Stimulated activated CD4-positive, alpha-beta T cell treated with anti-CD3 and anti-CD28 coated beads, Interleukin-4, amount 100 ng/mL, for 1 hour (primary cell): ENCODE measurements at places on chromosomes 4 and X.

- DNase-seq = no peak
These were observed 7.8 kb downstream of the HMGB3 start for GRCh38 chrX:150990910-150991309.

DNA sequence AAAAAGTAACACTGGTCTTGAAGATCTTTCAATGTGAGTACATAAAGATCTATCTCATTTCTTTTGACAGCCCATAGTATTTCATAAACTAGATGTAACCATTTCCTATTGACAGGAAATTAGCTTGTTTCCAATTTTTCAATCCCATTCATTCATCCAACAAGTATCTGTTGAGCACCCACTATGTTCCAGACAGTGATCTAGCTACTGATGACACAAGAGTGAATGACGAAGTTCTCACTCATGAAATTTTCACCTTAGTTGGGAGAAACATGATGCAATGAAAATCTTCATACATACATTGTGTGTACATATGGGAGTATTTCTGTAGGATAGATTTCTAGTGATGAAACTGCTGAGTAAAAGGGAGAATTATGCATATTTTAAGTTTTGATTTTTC is 1.7 kb downstream of the CD38 start:
- DNase-seq = no peak

DNA sequence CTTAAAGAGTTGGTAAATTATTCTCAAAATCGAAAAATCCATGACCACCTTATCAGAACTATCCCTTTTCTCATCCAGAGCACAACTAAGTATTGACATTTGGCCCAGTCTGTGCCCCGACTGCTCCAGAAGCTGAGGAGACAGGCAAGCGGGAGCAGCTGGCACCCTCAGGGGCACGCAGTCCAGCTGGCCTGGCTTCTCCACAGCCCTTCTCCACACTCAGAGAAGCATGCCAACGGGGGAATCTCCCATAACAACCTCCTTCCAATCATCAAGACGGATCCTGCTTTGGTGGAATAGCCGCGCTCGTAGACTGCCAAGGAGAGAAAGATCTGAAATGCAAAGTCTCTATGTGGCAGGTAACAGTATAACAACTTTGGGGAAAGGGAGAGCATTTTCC is 85.4 kb downstream of the AFAP1 start:
- DNase-seq = no peak

- no peak for DNase-seq
These were observed 268.7 kb downstream of the NR3C2 start for GRCh38 chr4:148173397-148174017.

GRCh38 chr4:72564789-72565188 is 4.2 kb downstream of the ADAMTS3 start:
- DNase-seq = no peak

GRCh38 chr4:123481717-123482116 is 85.1 kb downstream of the SPRY1 start:
- no peak for DNase-seq

GRCh38 chr4:185651137-185651677 is 115.9 kb upstream of the PDLIM3 start:
- no peak for DNase-seq

- no peak for DNase-seq
These were observed 11.0 kb upstream of the SCD5 start for GRCh38 chr4:82809619-82810018.

DNA sequence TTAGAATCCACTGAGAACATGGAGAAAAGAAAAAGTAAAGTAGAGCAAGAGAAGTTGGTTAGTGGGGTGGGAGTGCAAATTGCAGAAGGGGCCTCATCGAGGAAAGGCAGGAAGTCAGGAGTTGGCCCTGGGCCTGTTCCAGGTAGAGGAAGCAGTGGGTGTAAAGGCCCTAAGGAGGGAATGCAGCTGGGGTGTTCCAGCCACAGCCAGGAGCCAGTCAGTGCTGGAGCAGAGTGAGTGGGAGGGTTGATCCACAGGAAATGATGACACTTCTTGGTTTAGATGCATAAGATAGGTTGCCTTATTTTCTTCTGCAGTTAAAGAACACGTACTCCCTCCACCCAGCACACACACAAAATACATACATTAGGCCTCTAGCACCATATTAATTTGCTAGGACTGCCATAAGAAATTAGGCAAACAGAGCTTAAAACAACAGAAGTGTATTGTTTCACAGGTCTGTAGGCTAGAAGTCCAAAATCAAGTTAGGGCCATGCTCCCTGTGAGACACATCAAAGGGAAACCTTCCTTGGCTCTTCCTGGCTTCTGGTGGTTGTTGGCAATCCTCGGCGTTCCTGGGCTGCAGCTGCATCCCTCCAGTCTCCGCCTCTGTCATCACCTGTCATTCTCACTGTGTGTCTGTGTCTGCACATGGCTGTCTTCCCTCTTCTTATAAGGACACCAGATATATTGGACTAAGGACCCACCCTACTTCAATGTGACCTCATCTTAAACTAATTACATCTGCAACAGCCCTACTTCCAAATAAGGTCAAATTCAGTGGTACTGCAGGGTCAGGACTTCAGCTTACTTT is 205.9 kb downstream of the AASDH start:
- no peak for DNase-seq

GRCh38 chr4:138573246-138573645 is 331.1 kb upstream of the SLC7A11 start:
- DNase-seq = no peak

GRCh38 chr4:68658672-68659071 is 11.8 kb downstream of the UGT2B15 start:
- DNase-seq = no peak

DNA sequence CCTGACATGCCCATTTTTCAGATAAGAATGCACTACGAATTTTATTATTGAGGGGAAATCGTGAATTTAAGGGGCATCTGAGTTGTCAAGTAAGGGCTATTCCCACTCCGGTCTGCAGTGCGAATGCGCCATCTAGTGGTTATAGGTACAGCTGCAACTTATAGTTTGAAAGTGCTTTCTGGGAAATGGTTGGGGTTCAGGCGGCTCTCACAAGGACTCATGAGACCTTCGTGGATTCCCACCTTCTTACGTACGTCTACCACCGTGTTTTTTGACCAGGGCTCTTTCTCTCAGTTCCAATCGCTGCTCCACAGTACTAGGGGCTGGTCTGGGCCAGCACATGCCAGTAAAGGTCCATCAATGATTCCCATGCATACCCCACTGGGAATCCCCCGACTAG is 12.3 kb downstream of the MSL3 start:
- peak; percentile 23 for DNase-seq

DNA sequence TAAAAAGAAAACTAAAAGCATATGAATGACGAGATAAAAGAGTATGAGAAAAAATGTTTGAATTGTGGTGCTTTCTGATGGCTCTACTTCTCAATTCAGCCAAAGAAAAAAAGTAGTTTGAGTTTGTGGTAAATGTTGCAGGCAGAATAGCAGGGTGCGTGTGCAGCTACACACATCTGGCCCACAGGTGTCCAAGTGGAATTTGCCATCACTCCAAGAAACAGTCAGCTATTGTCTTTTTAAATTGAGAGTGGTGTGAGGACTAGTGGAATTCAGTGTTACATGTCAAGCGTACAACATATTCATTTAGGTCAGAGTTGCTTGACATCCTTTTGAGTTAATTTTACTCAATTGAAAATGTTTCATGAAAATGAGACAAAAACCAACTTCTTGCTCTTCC is 424.8 kb upstream of the MAD2L1 start:
- no peak for DNase-seq

- no peak for DNase-seq
These were observed 2.0 kb upstream of the GPR34 start for GRCh38 chrX:41686788-41687187.

DNA sequence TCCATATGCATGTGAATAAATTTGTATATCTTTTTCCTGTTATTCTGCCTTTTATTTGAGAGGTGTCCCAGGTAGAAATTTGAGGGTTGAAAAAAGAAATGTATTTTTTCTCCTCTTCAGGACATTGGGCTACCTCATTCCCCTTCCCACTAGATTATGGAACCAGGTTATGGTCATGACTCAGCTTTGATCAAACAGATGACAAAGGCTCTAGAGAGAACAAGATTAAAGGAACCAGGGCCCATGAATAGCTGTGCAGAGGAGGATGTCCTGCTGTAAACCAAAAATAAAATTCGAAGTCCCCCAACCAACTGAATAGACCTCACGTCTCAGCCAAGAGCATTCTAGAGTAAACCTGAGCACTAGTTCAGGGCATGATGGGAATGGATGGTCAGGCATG is 313.2 kb downstream of the RAPGEF2 start:
- no peak for DNase-seq

GRCh38 chr4:972651-973424 is 531 bp downstream of the DGKQ start:
- peak; percentile 65 for DNase-seq

DNA sequence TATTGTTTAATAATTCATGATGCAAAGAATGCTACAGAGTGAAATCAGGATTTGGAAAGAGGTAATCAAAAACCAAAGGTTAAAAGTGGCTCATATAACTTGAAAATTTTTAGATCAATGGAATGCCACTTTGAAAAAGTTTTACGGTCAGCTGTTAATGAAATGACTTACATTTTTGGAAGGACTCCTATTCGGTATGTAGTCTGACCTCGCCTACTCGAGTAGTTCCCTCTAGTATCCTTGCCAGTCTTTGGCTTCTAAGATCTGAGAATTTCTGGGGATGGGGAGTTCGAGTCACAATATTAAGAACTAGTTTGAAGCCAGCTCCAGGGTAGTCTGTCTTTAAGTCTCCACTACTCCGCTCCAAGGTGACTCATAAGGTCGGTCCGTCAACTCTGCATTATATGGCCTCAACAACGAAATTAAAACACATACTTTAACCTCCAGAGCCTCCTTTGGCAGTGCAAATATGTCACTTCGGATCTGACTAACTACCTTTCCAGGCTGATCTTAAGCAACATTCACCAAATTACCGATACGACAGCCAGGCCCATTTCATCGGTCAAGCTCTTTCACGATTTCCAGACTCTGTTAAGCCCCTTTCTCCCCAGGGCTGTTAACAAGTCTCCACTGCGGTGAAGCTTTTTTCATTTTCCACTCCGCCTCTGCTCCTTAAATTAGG is 733 bp upstream of the NAA15 start:
- no peak for DNase-seq

DNA sequence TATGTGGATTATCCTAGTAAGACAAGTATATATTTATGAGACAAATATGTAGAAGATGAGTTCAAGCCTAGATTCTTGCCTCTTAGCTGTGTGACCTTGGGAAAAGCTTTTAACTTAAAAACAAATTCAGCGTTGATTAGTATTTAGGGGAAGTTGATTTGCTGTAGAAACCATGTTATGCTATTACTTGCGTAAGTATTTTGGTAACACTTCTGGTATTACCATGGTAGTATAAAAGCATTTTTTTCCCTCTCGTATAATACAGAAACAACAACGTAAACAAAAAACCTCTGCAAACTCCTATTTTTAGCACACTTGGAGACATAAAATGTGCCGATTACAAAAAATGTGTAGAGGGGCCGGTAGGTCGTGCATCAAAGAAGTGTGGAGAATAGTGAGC is 33.2 kb downstream of the STAG2 start:
- no peak for DNase-seq

DNA sequence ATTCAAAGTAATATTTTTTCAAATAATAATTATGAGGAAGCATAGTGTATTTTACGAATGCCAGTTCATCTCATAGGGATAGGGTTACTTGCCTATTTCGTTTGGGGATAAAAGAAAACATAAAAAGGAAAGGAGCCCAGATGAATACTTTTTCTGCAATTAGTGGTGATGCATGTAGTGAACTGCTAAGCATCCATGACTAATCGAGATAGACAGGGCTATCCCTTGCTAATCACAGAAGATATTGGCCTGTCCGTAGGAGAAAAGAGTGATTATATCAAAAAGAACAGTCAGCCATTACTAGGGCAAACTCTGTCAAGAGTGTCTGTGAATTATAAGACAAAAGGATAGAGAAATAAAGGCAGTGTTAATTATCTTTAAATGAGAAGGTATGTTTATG is 746.1 kb downstream of the C4orf33 start:
- DNase-seq = no peak

- DNase-seq = no peak
These were observed 66.9 kb downstream of the STOX2 start for GRCh38 chr4:183971929-183972490.
